ENCODE measurements at places on chromosomes 2 and 18.
A peak's percentile ranks its signal among the peaks of the same experiment; 100 is the strongest.

DNA sequence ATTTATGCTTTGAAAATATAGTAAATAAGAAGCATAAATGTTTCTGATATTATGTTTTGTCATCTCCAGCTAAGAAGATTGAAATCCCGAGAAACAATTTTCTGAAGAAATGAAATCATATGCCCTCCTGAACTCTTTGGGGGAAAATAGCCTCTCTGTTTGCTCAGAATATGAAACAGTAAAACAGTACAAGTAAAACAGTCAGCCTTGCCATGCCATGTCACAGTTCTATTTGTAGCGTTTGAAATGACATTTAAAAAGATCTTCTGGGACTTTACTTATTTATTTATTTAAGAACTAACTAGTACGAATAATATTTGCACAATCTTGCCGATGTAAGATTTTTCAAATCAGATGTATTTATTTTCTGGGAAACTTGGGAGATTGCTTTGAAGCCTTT is 98.0 kb downstream of the LNPK start:
- DNase-seq: no peak

- DNase-seq: peak; percentile 99
These were observed 30.9 kb downstream of the LONRF2 start for GRCh38 chr2:100291152-100291970.

DNA sequence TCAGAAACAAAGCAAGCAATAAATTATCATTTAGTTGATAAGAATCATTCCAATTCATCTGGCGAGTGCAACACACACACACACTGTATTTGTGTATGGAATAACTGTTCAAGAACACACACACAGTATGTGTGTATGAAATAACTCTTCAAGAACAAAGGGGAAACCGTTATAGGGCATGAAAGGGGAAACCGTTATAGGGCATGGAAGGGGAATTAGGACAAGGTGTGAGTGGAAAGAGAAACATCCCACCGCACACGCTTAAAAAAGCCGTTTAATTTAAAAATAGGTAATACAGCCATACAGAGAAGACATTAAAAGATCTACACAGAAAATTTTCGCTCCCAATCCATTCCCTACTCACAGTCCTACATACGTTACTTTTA is 607 bp upstream of the TSN start:
- no peak for DNase-seq

DNA sequence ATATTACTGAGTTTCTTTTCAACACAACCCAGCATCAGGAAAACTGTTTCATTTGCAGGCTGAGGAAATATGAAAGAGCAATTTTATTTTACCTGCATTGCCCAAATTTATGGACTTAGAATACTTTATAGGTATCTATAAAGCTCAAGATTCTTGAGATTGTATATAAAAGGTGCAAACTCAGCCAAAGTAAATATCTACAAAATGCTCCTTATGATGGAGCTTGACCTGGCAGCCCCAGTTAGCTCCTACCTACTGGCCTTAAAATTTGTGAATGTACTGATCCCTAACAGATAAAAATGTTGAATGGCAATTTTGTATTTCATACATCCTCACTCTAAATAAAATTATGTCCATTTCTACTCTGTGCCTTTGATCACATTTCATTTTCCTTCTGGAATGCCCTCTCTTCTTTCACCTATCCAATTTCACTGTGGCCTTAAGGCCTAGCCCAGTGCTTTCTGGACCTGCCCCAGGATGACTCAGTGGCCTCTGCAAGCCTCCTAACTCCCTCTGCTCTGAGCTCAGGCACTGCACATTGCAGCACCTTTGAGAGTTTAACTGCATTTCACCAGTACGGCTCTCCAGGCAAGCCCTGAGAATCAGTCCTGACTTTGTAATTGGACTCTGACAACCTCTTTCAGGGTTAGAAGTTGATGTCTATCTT is 125.9 kb downstream of the ANTXR1 start:
- peak; percentile 86 for DNase-seq

DNA sequence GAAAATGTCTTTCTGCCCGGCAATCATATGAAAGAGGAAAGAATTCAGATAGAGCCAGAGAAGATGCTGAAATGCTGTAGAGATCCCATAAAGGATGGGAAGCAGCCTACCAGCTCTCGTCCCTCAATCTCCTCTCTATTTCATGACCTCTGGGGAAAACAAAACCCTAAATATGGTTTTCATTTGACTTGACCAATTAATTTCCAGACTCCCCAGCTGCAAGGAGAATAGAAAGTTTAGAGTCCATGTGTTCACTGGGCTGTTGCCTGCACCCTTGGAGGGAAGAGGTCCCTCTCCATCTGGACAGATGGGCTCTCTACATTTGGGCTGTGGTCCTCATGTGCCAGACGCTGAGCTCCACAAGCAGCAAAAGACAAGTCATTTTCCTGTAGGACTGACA is 40.6 kb downstream of the CAPN13 start:
- DNase-seq: no peak

DNA sequence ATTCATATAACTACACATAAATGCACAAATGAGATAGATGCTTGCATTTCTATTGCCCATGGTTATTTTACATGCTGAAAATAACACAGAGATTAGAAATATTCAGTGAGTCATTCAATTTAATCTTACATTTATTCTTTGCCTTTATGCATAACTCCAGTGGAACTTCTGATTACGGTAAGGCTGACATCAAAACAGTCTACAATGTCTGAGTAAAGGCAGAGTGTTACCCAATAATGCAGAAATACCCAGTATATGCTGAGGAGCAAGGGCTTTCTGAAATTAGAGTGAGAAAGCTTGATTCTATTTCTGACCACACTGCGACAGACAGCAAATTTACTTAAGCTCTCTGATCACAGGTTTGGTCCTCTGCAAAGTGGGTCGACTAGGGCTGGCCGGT is 9.2 kb downstream of the NMI start:
- peak; percentile 81 for DNase-seq

DNA sequence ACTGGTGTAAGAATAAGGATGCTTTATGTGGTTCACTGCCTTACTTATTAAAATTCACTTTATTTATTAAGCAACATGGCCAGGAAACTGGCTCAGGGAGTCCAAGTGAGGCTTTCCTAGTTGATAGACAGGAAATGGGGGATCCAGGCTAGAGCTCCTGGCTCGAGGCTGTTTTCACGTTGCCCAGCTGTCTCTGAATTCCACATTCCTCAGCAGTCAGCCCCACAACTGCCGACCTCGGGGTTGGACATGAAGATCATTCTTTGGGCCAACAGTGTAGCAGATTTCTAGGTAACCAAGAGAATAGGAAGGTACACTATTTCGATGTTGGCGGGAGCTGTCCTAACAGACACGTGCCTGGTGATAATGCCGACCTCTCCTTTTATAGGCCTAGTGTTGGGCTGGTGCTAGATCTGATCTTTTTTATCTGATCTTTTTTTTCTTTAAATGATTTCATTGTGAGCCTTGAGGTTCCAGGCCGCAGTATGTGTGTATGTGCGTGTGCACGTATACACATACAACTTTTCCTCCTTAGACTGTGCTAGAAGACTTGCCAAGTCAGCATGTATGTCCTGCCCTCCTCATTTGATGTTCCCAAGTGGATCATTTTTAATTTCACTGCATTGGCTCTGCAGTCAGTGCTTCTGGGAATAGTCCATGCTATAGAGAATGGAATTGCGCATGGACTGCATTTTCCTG is 103.5 kb downstream of the CABLES1 start:
- peak; percentile 66 for DNase-seq

- no peak for DNase-seq
These were observed 119.3 kb downstream of the SETBP1 start for GRCh38 chr18:44799907-44800421.

- no peak for DNase-seq
These were observed 108.4 kb downstream of the MEIS1 start for GRCh38 chr2:66543257-66543767.

DNA sequence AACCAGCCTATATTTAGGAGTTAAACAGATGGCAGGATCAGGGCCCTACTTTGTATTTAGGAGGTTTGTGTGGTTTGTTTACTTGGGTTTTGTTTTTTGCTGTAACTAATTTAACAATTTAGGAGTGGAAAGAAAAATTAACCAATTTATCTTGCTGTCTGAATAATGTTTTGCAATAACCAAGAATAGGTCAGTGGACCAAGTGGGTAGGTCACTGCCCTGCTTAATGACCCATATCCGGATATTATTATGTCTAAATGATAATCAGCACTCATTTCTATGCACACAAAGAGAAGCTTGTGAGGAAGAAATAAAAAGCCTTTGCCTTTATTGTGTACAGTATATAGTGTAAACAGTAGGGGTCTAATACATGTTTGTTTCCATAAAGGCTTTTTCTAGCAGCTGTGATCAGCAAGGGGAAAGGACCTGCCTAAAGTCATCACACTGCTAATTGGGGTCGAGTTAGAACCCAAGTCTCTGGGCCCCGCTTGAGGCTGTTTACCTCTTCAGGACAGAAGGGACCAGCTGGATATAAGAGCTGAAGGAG is 76.6 kb downstream of the TGOLN2 start:
- DNase-seq: no peak

DNA sequence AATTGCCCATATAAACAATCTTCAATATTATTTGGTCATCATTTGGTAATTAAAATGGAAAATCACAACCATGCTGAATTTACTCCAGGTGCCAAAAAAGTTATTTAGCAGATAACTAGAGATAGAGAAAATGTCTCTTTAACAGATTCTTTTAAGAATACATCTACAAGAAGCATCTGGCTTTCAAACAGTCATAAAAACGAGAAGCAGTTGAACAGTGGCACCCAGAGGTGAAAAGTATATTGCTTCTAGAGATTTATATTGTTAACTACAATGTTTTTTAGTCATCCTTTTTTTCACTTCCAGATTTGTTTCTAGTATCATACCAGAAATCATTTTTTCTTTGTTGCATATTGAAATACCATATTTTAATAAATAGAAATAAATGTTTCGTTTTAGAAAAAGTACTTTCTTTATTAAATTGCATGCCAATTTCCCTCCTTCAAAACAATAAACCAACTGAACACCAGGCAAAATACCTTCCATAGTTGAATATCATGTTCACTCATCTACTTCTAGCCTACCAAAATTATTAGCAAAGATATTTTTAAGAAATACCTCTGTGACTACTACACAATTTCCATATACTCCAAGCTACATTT is 65.4 kb upstream of the HNRNPA3 start:
- DNase-seq: peak; percentile 75

DNA sequence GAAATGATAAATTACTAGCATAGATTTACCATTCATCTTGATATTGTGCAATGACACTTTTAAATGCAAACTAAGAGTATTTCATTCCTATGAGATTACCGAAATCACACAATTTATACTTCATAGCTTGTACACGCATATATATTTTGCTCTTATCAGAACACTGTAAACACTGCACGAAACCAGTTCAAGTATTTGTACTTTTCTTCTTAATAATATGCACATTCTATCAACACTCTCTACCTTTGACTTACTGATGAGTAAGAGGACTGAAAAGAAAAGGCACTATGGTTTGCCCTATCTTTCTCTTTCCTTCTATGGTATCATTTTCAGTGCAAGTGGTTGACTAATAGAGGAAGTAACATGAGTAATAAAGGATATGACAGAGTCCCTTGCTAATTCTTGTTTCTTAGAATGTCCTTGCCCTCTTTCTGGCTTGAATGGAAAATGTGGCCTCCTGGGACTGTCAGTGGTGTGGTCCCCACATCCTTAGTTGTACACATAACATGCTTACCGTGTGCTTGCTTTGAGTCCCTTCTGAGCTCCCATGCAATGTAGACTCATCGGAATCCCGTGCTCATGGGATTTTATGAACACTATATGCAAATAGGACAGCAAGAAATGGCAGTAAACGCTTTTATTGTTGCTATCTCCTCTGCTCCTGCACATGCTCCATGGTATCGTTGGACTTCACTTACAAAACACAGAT is 363.5 kb upstream of the TNP1 start:
- DNase-seq: peak; percentile 95

DNA sequence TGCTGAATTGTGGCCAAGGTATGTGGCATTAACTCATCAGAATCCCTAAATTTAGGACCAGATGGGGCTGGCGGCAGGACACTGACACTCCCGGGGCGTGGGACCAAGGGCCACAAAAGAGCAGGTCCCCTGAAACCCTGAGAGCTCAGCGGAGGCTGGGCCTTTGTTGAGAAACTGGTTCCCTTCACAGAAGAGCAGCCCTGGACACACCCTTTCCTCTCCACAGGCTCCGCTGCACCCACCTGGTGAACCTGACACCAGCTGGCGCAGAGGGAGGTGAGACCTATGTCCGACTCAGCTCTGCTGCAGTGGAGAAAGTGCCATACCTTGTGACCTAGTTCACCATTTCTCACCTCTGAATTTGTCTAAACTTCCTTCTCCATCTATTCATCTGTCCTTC is 119.5 kb downstream of the RTP5 start:
- no peak for DNase-seq

DNA sequence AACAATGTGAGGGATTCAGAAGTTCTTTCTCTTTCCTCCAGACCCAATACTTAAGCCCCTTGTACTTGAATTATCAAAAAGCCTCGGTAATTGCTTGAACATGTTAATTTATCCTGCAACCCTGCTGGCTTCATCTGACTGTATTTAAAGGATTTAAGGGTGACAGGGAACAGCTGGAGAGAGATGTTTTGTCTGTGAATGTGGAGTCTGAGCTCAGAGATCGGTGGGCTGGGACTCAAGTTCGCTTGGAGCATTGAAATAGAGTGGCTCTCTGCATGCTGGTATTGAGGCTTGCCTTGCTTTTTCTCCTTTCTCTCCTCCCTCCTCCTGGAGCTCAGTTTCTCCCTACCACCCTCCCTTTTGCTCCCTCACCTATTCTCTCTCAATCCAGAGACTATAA is 73.6 kb downstream of the BOD1L2 start:
- DNase-seq: no peak

DNA sequence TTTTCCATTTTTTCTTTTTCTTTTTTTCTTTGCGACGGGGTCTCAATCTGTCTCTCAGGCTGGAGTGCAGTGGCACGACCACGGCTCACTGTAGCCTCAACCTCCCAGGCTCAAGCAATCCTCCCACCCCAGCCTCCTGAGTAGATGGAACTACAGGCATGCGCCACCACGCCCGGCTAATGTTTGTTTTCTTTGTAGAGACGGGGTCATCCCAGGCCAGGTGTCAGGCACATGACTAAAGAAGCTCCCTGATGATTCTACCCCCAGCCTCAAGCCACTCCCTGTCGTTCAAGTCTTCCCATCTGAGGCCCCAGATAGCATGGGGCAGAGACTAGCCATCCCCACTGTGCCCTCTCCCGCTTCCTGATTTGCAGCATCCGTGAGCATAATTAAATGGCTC is 9.8 kb upstream of the FZD5 start:
- DNase-seq: no peak

DNA sequence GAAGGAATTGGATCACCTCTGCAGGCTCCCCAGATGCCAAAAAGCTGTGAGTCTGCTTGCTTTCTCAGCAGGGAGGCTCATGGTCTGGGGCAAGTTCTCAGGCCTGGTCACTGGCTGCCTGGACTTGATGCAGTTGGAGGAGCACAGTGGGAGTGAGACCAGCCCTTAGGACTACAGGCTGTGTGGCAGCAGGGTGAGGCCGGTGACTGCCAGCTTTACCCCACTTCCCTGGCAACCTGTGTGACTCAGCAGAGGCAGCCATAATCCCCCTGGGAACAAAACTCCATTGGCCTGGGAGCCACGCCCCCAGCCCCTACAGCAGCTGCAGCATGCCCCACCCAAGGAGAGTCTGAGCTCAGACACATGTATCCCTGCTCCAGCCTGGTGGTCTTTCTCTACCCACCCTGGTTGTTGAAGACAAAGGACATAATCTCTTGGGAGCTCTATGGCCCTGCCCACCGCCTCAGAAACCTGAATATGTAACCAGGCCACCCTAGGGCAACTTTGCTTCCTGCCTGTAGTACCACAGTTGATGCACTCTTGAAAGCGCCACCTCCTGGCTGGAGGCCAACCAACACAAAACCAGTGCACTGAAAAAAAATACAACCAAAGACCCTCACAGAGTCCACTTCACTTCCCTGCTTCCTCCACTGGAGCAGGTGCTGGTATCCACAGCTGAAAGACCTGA is 106.8 kb upstream of the SPATS2L start:
- no peak for DNase-seq

Measured in fibroblast of pulmonary artery (primary cell).